CD4-positive, alpha-beta T cell treated with Interleukin-17A for 1 hour (primary cell): ENCODE measurements at places on chromosomes 6 and 20.

DNA sequence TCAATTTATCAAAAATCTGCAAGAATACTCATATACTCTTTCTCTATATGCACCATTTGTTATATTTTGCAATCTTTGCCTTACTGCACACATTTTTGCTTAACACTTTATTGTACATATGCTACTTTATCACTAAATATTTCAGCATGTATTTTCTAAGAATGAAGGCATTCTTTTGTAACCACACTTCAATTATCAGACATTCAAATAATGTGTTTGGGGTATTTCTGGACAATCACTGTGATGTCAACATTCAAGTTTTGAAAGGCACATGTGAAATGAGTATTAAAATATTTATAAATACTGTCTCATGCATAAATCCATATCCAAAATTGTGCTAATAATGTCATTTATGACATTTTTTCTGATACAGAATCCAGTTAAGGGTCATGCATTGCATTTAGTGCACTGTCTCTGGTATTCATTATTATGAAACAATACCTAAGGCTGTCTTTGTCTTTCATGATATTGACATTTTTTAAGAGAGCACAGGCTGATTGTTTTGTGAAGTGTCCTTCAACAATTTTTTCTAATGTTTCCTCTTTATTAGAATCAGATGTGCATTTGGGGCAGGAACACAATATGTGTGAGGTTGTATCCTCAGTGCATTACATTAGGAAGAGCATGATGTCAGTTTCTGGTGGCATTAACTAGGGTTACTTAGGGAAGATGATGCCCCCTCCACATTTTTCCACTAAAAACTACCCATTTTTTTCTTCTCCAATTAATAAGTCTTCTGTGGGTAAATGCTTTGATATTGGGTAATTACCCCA, 105.7 kb downstream of the MTFR2 start:
- DNase-seq, result no peak

GRCh38 chr20:31861135-31861384, 9.3 kb downstream of the DUSP15 start:
- no peak for DNase-seq

DNA sequence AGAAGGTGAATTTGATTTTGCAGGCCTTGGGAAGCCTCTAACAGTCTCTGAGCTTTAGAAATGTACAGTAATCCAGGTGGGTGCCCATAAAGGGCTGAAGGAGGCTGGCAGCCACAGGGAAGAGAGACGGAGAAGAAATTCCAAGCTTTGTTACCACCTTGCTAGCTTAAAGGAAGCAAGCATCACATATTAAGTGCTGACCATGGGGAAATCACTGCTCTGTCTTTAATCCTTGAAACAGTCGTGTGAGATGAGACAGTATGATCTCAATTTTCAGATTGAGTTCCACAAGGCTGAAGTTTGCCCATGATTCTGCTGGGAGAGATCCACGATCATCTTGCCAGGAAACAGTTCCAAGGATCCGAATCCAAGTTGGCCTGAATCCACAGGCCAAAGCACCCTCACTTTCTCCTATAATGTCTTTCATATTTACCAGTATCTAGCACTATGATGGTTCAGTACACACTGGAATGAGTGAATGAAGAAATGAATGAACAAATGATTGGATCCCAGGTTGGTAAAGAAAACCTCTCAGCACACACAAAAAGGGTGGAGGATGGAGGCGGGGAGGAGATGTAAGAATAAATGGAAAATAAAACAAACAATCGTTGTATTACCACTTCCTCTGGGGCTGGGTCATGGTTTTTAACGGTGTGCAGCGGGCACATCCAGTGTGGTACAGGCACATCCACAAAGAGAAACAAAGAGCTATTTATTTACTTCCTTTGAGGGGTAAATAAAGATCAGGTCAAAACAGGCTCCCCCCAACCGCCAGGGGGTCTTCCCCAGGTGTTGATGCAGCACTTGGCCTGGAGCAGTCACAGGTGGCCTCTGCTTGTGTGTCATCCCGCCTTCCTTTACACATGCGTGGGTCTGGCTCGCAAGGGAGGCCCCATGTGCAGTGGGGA, 28.2 kb upstream of the TAF8 start:
- peak; percentile 69 for DNase-seq

GRCh38 chr6:37473364-37474095, 26.2 kb downstream of the CCDC167 start:
- DNase-seq, result no peak

- DNase-seq, result no peak
Observed at GRCh38 chr6:4943716-4944115, 60.1 kb downstream of the RPP40 start.

DNA sequence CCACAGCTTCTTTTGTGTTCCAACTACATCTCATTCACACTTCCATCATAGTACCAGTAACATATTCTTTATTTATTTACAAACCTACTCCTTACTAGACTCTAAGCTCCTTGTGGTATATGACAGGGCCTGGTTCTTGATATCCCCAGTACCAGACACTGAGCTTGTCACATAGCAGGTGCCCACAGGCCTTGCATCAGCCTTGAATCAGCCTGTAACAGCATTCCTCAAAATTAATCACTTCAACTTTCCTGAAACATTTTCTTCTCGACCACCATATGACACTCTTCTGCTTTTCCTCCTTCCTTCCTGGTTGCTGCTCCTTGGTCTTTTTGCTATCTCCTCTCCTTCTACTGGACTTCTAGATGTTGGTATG, 24.7 kb upstream of the SRPK1 start:
- DNase-seq, result no peak

GRCh38 chr20:40197691-40198090, 491.3 kb downstream of the MAFB start:
- DNase-seq, result no peak

DNA sequence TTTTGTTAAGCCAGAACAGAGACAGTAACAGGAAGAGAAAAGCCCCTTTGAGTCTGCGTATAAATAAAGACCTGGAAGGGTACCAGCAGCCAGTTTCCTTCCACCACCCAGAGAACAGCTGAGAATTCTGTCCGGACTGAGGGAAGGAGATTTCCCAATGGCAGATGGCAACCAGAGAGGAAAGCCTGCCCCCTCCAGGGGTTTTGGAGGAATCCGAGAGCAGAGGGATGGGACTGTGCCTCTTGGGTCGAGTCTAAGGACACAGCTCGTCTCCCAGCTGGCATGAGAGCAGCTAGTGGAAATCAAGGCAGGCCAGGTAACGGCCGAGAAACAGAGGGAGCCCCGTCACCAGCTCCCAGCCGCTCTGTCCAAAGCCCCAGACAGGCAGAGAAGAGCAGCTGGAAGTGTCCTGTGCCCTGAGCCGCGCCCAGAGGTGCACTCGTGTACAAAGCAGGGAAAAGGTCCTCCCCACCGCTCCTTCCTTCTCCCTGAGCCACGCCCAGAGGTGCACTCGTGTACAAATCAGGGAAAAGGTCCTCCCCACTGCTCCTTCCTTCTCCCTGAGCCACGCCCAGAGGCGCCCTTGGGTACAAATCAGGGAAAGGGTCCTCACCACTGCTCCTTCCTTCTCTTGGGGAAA, 134.0 kb upstream of the SNX9 start:
- DNase-seq, result no peak

GRCh38 chr6:20692023-20692422, 157.8 kb downstream of the CDKAL1 start:
- no peak for DNase-seq

- DNase-seq, result no peak
Observed at GRCh38 chr20:20668639-20669038, 43.8 kb downstream of the RALGAPA2 start.

- DNase-seq, result no peak
Observed at GRCh38 chr6:6024220-6024619, 17.5 kb upstream of the NRN1 start.

DNA sequence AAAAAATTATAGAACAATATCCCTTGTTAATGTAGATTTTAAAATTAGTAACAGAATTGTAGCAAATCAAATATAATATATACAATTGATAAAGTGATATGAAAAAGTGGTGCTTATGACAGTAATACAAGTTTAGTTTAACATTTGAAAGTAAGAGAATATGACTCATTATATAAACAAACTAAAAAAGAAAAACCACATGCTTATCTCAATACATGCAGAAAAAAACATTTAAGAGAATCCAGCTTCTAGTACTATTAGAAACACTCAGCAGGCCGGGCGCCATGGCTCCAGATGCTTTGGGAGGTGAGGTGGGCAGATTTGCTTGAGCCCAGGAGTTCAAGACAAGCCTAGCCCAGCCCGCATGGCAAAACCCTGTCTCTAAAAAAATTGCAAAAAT, 60.7 kb upstream of the LAMA2 start:
- no peak for DNase-seq

DNA sequence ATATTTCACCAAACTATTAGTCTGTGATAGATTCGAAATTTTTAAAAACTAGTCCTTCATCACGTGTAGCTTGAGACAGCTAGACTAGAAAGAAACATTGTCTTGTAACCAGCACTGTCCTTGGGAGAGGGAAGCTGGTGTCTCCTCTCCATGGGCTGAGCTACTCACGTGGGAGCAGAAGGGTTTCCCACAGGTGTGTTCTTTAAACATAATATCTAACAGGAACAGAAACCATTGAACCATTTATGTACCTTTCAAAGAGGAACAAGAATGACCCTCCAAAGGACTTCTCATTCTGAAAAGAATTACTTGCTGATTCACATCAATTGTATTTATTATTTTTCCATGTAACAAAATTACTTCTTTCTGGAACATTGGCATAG, 72.4 kb upstream of the SYNJ2 start:
- no peak for DNase-seq

GRCh38 chr6:157021344-157021992, 244.3 kb downstream of the ARID1B start:
- DNase-seq, result peak; percentile 90

DNA sequence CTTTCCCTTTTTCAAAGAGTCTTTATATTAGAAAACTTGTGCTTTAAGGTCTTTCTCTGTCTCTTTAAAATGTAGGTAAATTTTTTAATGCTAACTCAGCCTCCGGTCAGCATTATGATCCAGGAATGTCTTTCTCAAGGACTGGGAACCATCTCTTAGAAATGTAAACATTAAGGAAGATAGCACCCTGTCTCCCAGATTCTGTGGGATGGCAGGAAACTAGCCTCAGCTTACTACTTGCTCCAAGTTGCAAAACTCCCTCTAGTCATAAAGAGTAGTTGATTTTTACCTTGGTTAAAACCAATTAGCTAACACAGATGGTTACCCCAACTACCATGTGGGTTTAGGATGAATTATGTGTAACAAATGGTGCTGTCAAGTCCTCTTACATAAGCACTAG, 4.7 kb upstream of the TAAR1 start:
- no peak for DNase-seq
